ENCODE measurements at places on chromosomes 1 and 21. TPM values are rescaled to one million over a fixed set of nuclear protein-coding genes. Genes with fewer than 3 reads are reported as not detected.

The CTXND2 gene
- not detected for total RNA-seq

The PRAMEF15 gene
- total RNA-seq, result not detected

The DVL1 gene
- total RNA-seq, result 99.4 TPM

The TSPEAR gene
- 0.21 TPM for total RNA-seq

The FCRL6 gene
- 0.49 TPM for total RNA-seq

The GJB3 gene
- 233 TPM for total RNA-seq

The TNFRSF8 gene
- 0.62 TPM for total RNA-seq

The FAM177B gene
- not detected for total RNA-seq

The CFHR3 gene
- not detected for total RNA-seq

The SDC3 gene
- total RNA-seq, result 15.7 TPM

The CLIC6 gene
- 4.7 TPM for total RNA-seq

The MYCL gene
- total RNA-seq, result 80.8 TPM

The FAM72B gene
- total RNA-seq, result 1.1 TPM

The CCDC190 gene
- not detected for total RNA-seq

The TFF2 gene
- not detected for total RNA-seq

The NBPF26 gene
- total RNA-seq, result 34.9 TPM

The SLAMF8 gene
- total RNA-seq, result 5.5 TPM

The RUNX1 gene
- total RNA-seq, result 17.8 TPM

The HRNR gene
- not detected for total RNA-seq

The AIM2 gene
- not detected for total RNA-seq

All from suprapubic skin (tissue), 4 donors.